ENCODE measurements at places on chromosomes 3 and 15. TPM values are rescaled to one million over a fixed set of nuclear protein-coding genes. Genes with fewer than 3 reads are reported as not detected.

DNA sequence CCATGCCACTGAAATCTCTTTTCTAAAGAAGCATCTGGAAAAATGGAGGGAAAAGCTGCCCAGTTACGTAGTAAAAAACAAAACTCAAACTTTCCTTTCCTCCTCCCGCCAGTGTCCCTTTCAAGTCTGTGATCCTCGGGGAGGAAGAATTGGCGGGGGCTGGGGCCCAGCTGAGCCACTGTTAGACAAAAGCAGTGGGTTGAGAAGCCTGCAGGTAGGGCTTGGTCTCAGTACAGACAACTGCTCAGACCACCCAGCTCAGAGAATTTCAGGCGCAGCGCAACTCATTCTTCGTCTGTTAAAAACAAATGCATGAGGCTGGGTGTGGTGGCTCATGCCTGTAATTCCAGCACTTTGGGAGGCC lies 117.1 kb downstream of the MYLK start:
- H3K27ac ChIP-seq, result no peak overlapping the region
- no peak overlapping the region for H3K4me3 ChIP-seq
- no peaks in the 10 kb centered on the region for H3K27me3 ChIP-seq
- H3K36me3 ChIP-seq, result no peaks in the 10 kb centered on the region

DNA sequence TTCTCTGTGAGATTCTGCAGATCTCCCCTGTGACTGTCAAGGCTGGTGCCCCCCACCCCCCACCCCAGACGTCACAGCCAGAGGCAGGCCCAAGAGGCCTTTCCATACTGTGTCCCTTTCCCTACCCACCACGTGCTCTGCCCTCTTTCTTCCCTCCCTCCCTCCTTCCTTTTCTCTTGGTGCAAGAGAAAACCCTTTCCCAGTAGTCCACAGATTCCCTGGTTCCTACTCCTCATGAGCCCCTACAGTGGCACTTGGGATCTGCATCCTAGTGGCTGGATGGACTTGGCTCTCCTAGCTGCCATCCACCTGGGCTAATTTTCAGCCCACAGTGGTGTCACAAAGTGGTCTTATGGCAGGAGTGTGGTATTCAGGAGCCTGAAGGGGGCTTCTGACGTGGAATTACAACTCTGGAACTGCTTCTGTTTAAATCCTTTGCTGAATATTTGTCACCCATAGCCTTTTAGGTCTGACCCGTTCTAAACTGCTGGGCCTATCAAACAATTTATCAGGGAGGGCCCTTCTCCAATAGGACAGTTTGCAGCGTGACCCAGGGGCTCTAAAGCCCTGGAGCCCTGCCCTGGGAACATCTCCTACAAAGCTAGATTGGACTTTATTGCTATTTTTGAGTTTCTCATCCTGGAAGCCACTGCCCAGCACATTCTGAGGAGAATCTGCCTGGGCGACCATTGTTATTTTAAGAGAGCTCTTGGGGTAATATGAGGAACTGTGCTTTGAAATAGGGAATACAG lies 35.3 kb downstream of the KLF13 start:
- H3K27me3 ChIP-seq, result no peaks in the 10 kb centered on the region
- peaks cover 13% of the 10 kb centered on the region for H3K4me1 ChIP-seq
- H3K4me3 ChIP-seq, result no peak overlapping the region
- no peaks in the 10 kb centered on the region for H3K36me3 ChIP-seq

DNA sequence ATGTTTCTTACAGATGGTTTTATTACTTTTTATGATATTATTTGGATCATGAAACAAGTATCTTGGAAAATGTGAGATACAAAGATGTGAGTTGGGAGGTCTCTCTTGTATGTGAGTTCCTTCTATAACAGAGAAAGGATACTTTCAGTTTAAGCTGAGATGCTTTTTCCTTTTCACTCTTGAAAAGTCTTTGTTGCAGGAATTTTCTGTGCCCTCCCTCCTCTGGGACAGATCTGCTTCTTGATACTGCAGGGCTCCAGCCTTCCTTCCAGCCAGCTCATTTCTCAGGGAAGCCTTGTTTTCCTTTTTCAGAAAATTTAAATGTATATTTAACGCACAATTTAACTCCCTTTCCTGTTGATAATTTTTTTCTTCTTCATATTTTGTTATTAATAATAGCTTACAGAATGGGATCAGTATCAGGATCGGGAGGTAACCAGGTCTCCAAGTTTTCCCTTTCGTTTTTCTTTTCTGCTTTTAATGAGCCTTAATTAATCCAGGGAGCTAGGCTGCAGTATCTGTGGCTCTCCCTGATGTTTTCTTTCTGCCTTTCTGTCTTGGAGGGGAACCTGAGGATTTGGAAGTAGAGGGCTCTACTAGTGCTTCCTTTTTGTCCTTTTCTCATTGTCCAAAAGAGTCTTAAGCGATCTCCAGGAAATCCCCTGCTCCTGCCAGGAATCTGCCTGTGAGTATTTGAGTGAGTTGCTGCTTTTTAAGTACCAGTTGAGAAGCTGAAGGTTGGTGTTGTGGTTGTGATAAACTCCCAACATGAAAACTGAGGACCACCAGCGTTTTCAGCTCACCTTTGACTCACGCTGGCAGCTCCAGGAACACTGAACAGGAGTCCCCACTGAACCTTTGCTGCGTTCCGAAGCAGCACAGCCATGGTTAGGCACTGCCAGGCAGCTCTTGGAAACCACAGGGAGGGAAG lies 105.7 kb downstream of the IGF1R start:
- H3K36me3 ChIP-seq, result no peaks in the 10 kb centered on the region
- peaks cover 31% of the 10 kb centered on the region for H3K4me1 ChIP-seq
- H3K27ac ChIP-seq, result peak overlapping the region; percentile 96

GRCh38 chr3:69082805-69083204 lies 1.9 kb upstream of the ARL6IP5 start:
- H3K27ac ChIP-seq, result peak overlapping the region; percentile 63
- DNase-seq, result no peak
- no peaks in the 10 kb centered on the region for H3K27me3 ChIP-seq

DNA sequence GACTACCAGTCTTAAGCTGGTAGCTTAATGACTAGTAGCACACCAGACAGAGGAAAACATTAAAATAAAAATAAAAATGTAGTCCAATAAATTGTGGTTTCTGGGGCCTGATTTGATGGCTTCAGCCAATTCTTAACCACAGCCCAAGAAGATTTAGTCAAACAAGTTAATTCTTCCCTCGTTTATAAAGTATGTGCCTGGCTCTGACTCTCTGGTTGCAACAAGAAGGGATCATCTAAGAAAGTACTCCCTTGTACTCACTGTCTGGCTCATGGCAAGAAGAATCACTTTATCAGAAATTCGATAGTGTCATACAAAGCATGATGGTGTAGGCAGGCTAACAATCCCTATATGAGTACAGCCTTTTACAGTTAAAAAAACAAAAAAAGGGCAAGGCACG lies 141.9 kb downstream of the P3H2 start:
- peaks cover 11% of the 10 kb centered on the region for H3K4me1 ChIP-seq
- no peaks in the 10 kb centered on the region for H3K27me3 ChIP-seq
- DNase-seq, result no peak
- H3K4me3 ChIP-seq, result no peak overlapping the region

The CP gene
- 5.8 TPM for total RNA-seq

Measured in Panc1 (cell line).